Right hindlimb (tissue), 1 donor: ENCODE measurements at places on chromosomes 12 and 14.

DNA sequence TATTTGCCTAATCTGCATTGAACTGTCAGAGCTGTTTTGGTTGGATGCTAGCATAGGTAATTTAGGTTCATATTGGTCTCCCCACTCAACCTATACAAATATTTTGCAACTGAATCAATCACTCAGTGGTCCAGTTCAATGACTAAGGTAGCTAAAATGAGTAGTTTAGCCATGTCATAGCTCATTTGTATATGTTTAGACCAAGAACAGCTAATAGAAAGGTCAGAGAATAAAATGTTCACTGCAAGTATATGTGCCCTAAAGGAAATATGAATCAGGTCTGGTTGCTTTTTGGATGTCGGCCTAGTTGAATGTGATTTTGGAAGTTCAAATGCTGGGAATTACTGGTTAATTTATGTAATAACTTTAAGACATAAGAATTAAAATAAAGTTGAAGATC lies 883.9 kb downstream of the LRFN5 start:
- no peak for DNase-seq

GRCh38 chr14:29453045-29453444 lies 474.6 kb downstream of the PRKD1 start:
- no peak for DNase-seq

GRCh38 chr14:98957211-98958047 lies 314.6 kb downstream of the BCL11B start:
- DNase-seq = peak; percentile 71

DNA sequence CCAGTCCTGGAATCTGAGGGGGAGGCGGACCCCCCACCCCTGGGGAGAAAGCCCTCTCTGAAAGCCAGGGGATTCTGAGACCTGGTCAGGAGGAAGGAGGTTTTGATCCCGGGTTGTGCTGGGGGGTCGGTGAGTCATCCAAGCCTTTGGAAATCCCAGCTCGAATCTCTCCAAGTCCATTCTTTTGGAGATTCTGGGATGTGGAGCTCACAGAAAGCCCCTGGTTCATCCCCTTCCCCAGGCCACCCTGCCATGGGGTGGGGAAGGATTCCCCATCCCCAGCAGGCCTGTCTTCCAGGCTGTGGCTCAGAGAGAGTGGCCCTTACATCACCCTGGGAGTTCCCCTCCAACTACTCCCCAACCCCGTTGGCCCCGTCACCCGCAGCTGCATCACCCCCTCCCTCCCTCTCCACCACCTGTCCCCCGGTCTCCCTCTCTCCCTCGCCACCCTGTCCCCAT lies 14.3 kb downstream of the EXOC3L4 start:
- peak; percentile 57 for DNase-seq

DNA sequence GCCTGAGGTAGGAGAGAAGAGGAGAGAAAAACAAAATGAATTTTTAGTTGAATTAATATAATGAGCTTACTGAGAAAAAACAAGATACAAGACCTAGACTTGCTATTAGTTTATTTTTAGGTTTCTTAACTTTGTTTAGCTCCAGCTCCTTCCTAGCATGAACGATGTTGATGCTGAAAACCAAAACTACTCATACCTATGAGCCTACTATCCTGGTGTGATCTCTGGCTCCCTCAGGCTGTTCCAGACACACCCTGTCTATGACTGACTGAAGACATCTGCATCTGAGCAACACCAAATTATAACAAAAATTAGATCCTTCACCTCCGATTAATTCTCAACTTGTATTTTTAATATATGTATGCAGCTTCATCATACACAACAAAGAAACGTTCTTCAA lies 190.4 kb downstream of the SLC5A8 start:
- no peak for DNase-seq
